ENCODE measurements at places on chromosomes 12 and 14. TPM values are rescaled to one million over a fixed set of nuclear protein-coding genes. Genes with fewer than 3 reads are reported as not detected.

The MED13L gene
- total RNA-seq: 66.0 TPM

GRCh38 chr12:99063182-99063581 lies 418.1 kb downstream of the APAF1 start:
- no peak for DNase-seq

DNA sequence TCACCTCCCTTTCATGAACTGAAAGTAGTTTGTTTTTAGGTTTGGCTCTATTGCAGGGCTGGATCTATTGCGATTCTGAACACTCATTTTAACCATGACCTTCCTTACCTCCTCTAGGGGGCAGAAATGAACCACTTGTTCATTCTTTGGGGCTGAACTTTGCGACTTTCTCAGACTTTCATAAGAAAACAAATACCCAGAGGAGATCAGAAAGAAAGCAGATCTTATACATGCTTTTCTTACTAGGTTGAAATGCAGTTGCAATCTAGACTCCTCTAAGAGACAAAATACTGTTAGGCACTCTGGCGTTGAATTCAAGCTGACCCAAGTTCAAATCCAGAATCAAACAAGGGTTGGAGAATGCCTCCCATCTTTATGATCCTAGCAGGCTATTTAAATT lies 32.6 kb upstream of the PLEKHG3 start:
- DNase-seq: no peak

GRCh38 chr14:75395862-75396261 lies 32.0 kb upstream of the JDP2 start:
- no peak for DNase-seq

DNA sequence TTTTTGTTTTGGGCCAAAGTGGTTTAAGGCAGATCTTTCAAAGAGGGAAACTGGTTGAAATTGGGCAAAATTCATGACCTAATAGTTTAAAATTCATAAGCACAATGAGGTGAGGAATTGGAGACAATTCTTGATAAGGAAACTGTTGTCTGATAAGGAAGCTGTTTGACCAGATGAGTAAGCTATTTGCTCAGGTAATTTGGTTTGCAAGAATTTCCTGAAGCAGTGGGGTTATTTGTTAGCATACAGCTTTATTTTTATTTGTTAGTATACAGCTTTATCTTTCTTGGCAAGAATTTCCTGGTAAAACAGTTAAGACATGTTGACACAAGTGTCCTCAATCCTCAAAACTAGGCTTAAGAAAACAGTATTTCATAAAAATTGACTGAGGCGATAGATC lies 559.0 kb downstream of the GALC start:
- DNase-seq: no peak

Measured in left cardiac atrium (tissue), 4 donors.